Subcutaneous preadipocyte (primary cell): ENCODE measurements at places on chromosomes 4 and X. TPM values are rescaled to one million over a fixed set of nuclear protein-coding genes. Genes with fewer than 3 reads are reported as not detected.

The BMX gene
- not detected in 2 replicates for total RNA-seq

The STATH gene
- total RNA-seq = not detected in 2 replicates

The IL15 gene
- total RNA-seq = 1.5 and 1.6 TPM in 2 replicates

The IGSF1 gene
- under 0.01 TPM in 1 of 2 replicates, not detected in the other for total RNA-seq

The PNMA5 gene
- total RNA-seq = not detected in 2 replicates

The PDE6B gene
- 0.37 and 0.39 TPM in 2 replicates for total RNA-seq

The NXF2B gene
- total RNA-seq = not detected in 2 replicates

The MND1 gene
- 7.3 and 8.0 TPM in 2 replicates for total RNA-seq

The GAGE12F gene
- total RNA-seq = not detected in 2 replicates

The HHIP gene
- total RNA-seq = 0.37 and 4.5 TPM in 2 replicates

The CT45A5 gene
- total RNA-seq = not detected in 2 replicates
